ENCODE measurements at places on chromosomes 3 and 15. TPM values are rescaled to one million over a fixed set of nuclear protein-coding genes. Genes with fewer than 3 reads are reported as not detected.
A peak's percentile ranks its signal among the peaks of the same experiment; 100 is the strongest.

The LDHAL6B gene
- total RNA-seq, result not detected

The SLCO2A1 gene
- 131 TPM for total RNA-seq

The ANKRD63 gene
- total RNA-seq, result not detected

The GABRR3 gene
- not detected for total RNA-seq

The KNL1 gene
- total RNA-seq, result 0.98 TPM

DNA sequence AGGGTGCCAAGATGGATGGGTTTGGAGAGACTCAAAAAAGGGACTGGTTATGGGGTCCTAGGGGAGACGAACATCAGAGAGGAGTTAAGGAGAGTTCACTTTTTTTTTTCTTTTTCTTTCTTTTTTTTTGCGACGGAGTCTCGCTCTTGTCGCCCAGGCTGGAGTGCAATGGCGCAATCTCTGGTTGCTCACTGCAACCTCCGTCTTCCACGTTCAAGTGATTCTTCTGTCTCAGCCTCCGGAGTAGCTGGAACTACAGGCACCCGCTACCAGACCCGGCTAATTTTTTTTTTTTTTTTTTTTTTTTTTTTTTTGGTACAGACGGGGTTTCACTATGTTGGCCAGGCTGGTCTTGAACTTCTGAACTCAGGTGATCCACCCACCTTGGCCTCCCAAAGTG lies 1.2 kb downstream of the SPINT1 start:
- peak; percentile 38 for DNase-seq

GRCh38 chr15:100710744-100711515 lies 108.5 kb downstream of the ASB7 start:
- no peak for DNase-seq

GRCh38 chr3:114608293-114608692 lies 314.5 kb downstream of the TIGIT start:
- no peak for DNase-seq

DNA sequence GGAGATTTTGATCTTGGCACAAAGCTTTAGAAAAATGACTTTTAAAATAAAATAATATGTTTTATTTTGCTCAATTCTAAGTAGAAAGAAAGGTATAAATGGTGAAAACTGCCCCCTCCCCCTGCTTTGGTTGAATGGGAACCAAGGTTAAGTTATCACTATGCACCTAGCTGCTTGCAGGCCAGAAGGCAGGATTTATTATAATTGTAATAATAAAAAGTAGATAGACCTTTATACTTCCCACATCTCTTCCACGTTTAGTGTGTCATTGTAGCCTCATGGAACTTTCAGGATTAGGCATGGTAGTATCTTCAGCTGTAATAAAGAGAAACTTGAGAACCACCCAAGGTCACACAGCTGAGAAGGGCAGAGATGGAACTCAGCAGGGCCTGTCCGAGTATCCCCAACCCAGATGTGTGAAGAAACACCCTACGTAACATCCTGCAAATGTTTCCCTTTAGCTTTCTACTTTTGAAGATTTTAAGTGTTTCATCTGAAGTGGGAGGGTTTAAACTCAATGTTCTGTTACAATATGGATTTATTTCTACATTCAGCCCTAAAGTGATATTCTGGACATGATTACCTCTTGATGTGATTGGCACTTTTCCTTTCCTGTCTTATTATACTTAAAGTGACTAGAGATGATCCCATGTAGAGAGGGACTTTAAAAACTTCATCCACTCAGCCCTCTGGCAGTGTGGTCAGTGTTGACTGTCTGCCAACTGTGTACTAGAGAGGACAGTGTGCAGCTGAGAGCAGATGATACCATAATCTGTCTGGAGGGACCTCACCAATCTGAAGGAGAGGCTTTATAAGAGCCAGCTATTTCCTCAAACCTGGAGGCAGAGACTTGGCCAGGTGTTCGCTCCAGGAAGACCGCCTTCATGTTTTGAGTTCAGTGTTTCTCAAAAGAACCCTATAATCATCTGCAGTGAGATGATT lies 282.5 kb upstream of the TRIM42 start:
- no peak for DNase-seq

DNA sequence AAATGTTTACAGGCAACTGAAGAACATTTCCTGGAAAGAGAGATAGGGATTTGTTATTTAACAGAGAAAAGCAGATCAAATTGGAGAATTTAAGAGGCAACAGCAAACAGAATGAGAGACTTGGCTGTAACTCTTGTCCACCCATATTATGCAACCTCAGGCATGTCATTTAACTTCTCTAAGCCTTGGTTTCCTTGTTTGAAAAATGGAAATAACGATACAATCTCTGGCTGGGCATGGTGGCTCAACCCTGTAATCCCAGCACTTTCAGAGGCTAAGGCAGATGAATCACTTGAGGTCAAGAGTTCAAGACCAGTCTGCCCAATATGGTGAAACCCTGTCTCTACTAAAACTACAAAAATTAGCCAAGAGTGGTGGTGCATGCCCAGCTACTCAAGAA lies 23.7 kb downstream of the ARRDC4 start:
- no peak for DNase-seq

DNA sequence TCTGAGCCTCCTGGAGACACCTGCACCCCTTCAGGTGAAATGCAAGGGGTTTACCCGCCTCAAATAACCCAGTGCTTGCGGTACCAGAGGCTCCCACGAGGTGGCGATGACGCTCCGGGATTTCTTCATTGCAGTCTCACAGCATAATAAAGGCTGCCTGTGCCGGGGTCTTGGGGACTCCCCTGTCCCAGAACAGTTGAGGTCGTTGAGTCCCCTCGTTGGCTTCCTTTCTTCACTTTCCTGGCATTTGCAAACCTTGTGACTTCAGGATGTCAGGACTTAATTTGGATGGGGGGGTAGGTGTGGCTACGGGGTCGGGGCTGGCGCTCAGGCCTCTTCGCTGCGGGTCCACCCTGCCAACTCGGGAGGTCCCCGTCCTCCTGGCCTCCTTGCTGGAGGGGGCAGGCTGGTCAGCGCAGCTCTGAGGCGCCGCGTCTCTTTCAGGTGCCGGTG lies 1.3 kb downstream of the GNAT1 start:
- no peak for DNase-seq

DNA sequence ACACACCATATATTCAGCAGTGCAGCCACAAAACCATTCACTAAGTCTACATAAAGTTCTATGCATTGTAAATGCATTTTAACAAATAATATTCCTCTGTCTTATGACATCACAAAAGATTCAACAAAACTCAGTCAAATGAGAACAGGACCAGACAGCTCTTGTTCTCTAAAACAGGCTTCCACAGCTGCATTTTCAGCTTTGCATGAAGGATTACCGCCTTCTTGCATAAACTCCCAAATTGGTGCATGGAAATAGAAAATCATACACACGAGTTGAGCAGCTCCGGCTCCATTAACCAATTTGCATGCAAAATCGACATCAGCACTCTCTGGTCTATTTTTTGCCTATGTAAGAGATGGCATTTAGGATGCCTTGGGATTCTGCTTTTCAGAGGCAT lies 66.4 kb downstream of the RFTN1 start:
- DNase-seq, result no peak

- DNase-seq, result no peak
These were observed 193.4 kb upstream of the RASGRP1 start for GRCh38 chr15:38758043-38758442.

DNA sequence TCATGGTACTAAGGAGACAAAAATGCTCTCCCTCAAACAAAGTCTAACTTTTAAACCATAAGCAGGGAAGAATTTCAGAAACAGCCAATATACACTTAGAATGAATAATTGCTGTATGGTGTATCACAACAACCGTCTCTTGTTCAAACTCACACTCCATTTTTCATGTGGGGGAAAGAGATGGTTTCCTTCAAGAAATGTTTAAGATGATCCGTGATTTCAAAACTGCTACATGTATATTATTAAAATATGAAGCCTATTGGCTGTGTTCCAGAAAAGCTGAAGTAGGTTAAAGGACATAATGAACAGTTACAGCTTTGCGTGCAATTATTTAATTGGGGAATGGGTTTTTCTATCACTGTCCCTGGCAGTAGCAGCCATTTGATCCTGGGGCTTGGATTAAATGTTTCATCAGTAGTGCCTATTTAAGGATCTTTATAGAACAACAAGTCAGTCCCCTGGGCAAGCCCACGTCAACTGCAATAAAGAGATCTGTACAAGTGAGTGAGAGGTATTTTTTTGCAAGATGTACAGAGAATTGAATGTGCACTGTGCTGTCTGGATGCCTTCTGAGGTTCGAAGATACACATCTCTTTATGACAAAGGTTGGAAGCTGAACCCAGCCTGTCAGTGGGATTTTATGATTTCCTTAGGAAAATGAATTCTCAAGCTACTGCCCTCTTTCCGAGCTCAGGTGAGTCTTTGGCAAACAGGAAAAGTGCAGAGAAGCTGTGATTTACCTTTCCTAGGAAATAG lies 337.2 kb upstream of the RARB start:
- no peak for DNase-seq

DNA sequence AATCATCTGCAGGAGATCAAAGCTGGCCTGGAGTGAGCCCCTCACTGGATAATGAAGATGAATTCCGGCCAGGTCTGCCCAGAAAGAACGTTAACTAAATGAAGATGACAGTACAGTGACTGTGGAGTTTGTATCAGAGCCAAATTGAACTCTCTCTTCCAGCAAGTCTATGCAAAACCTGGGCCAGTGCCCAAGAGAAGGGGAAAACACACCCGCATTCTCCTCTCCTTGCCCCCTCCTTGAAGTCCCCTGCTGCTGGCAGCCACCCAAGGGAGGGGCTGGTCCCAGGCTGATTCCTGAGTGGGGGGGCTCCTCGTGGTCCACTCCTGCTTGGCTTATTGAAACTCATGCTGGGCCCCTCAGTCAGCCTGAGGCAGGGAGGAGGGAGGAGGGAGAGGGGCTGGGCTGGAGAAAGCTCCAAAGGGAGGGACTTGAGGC lies 155.7 kb downstream of the RAB11A start:
- DNase-seq, result no peak

DNA sequence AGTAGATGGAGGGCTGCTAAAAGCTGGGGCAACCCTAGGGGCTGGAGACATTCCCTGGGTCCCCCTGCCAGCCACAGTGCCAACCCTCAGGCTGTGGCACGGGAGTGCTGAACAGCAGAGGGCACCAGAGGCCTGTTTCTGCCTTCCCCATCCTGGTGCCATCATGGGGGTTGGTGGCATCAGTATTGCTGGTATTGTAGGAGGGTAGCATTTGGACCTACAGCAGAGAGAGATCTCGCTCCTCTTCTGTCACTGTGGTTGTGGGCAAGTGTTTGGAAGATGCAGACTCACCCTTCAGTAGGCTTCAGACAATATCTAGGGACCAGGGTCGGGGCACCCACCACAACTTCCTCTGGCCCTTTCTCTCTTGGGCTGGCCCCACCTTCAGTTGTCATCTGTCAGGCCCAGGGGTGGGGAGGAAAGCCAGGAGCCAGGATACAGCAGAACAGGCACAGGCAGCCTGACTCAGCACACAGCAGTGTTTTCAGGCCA lies 123.5 kb downstream of the RPLP1 start:
- no peak for DNase-seq

DNA sequence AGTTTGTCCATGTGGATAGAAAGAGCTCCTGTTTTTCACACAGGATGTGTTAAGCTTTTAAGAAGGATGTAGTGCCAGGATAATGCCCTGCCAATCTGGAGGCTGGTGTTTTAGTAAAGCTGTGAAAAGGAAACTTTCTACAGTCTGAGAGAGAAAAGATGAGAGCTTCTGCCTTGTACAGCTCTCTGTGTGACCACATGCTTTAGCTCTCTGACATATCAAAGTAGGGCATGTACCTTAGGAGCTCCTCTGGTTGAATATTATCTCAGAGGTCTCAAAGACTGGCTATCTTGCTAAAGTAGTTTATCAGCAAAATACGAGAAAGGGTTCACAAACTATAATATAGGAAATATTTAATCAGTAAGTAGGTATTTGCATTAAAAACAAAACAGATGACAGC lies 30.4 kb downstream of the CDIN1 start:
- DNase-seq, result no peak

DNA sequence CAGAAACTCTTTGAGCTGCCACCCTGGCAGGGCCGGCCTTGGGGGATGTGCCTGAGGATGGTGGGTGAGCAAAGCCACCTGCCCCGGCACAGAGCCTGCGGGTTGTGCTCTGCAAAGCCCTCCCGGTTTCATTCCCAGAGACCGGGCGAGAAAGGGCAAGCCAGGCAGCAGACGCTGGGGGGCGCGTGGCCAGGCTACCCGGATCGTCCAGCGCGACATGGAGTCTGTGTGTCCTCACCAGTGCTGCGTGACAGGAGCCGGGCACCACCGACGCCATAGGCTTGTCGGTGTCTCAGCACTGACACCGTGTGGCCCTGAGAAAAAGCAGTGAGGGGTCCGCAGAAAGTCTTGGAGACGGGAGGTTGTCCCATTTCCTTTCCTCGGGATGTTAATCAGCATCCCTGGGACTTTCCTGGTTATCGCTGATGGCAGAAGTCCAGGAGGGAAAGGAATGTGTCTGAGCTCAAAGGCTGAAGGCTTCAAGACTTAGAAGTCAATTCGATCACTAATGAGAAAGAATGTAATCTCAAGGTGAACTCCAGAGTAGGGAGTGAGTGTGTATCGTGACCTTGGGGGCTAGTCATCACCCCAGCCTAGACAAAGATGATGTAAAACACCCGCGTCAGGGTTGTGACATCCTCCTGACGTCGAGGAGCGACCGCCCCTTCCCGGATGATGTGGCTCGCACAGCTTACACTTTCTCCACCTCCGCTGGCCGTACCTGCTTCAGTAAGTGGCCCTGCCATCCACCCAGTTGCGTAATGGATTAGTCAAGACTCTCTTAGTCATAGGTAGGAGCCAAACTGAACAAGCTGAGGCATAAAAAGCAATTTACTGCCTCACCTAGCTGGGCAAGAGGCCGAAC lies 36.3 kb upstream of the PLA2G4E start:
- peak; percentile 91 for DNase-seq

DNA sequence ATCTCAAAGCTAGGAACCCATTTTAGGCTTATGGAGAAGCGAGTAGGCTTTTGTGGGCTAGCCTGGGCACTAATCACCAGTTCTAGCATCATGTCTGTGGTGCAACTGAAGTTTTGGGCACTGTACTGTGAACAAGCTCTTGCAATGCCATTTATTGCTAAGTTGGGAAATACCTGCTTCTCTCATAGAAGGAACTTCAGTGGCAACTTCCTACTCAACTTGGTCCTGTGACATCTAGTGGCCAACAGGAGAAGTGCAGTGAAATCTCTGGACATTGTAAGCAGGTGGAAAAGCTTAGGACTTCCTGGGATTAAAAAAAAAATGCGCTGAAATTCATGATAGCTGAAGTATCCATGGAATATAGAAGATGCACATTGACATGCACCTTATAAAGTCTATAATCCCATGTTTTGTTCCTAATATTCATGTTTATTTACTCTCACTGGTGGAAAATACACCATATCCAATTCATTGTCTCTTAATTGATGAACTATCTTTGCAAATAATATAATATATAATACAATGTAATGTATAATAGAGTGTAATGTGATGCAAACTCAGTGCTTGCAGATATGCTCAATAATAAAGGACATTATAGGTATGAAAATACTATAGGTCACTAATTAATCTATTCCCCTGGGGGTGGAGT lies 6.5 kb upstream of the ALDH1A3 start:
- DNase-seq, result no peak

GRCh38 chr3:44712455-44713075 lies at the start of gene ZNF502:
Gene ZNF502 (plus strand): TSS chr3:44712660. CDS start chr3:44720262, 7,602 bp downstream.
- DNase-seq, result peak; percentile 78

Measured in upper lobe of left lung (tissue), 6 donors.